ENCODE measurements at places on chromosomes 3 and 15. TPM values are rescaled to one million over a fixed set of nuclear protein-coding genes. Genes with fewer than 3 reads are reported as not detected.

RBMS3 gene
- total RNA-seq = 5.5 TPM

DNA sequence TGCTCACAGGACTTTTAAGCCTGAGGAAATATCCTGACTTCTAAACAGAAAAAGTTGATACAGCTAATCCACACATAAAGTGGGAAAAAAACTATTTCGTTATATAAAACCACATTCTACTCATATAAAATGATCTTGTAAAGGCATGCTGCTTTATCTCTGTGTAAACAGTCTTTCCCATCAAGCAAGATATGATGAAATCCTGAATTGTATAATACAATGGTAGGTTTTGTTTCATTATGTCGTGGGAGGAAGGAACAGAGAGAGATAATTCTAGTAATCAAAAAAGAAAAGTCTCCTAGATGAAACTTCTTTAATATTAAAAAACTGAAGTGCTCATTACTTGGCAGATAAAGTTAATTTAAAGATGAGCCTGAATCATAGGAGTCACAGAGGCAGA, 92.6 kb upstream of the SNTN start:
- DNase-seq = no peak

- DNase-seq = no peak
These were observed 36.1 kb downstream of the KLHL25 start for GRCh38 chr15:85758655-85758978.

- DNase-seq = no peak
These were observed 21.9 kb downstream of the PLCL2 start for GRCh38 chr3:16906682-16907081.

DNA sequence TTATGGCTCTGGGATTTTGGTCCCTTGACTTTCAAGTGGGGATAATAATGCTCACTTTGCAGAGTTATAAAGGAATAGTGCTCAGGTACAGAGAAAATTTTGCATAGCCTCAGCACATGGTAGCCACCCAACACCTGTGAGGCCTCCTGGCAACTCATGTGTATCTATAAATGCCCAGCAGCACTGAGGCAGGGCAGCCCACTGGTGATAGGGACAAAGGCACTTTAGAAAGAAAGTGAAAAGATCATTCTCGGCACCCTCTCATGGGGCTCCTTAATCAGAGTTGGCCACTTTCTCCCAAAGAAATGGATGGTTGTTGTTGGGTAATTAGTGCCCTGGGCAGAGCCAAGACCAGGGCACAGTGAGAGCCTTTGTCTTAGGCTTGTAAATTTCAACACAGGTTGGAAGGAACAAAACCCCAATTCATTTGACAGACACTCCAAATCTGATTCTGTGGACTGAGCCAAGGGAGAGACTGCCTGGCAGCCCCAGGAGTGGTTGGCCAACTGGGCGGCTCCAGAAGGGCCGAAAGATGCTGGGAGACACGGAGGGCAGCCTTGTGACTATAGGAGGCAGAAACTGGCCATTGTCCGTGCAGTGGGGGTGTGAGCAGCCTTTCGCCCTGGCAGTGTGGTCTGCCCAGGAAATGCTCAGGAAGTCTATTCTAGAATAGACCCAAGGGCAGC, 213.2 kb upstream of the RGMA start:
- DNase-seq = no peak

DNA sequence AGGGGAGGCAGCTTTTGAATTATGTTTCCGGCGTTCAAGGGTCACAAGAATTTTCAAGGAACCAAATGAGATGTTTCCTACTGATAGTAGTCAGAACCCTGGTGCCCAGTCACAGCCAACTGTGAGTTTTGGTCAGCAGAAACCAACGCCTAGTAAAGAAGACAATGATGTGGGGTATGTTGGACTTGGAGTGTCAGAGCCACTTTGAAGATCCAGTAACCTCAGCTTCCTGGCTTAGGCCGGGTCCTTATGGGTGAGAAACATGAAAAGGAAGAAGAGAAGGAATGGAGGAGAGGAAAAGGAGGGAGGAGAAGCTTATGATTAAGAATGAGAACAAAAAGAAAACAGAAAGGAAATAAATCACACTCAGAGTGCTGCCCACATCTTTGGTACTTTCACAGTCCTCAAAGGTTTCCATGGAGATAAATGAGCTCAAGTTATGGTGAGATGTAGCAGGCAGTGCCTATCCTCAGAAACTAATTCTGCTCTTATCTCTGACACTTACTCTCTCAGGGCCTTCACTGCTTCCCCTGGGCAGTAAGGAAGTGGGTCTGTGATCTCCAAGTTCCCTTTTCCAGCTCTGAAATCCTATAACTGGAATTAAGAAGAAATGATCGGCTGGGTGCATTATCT, 2.0 kb upstream of the MCF2L2 start:
- DNase-seq = no peak

- peak; percentile 53 for DNase-seq
These were observed 78.7 kb downstream of the ITPR1 start for GRCh38 chr3:4571690-4572334.

GASK1A gene
- 11.1 TPM for total RNA-seq

DNA sequence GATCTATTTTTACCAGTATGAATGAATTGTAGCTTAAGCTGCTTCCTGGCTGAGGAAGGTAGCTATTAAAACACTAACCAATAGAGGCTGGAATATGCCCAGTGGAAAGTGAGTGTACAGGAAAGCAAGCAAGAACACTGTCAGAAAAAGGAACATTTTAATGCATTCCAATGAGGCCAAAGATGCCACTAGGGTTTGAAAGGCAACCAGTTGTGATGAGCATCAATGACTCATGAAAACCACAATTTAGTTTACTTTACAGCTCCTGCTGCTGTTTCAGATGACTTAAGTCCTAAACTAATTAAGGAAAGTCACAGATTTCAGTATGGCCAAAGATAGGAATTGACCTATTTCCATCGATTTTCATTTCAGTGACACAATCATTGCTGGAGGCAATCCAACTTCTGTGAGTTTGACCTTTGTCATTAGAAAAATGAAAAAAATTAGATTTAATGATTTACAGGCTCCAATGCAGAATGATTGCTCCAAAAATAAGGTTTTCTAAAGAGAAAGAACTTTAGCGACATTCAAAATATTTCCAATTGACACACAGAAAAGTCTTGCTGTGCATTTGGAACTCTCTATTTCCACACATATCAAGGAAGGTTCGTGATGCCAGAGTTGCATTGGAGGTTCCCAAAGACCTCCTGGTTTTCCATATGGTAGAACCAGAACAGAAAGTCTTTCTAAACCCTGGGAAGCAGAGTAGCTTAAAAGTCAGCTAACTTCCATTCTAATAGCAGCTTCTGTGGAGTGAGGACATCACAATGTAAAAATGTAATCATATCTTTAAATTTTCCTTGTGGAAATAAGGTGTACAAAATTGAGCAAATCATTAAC, 103.0 kb downstream of the SUCNR1 start:
- no peak for DNase-seq

Data from GM23338 (cell line).